Pulmonary artery endothelial cell (primary cell): ENCODE measurements at places on chromosomes 6 and 20. TPM values are rescaled to one million over a fixed set of nuclear protein-coding genes. Genes with fewer than 3 reads are reported as not detected.

DNA sequence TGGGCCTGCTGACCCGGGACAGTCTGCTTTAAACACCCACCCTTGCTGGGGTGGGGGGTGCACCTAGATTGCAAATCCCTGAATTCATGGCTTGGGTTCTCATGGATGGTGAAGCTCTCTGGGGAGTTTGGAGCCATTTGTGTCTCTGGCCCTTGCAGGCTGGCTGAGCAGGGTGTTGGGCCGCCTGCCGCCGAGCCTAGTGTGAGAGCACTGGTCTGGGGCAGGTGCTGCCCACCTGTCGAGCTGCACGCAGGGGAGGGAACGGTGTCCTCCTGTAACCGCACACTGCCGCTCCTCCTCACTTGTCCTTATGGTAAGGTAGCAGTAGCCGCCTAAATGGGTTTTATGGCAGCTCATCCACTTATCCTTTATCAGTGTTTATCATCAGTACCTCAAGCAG is 143.9 kb downstream of the DTNBP1 start:
- no peak for DNase-seq

GRCh38 chr6:52284131-52284459 is 447 bp downstream of the MCM3 start:
- no peak for DNase-seq

GRCh38 chr6:17149571-17149970 is 47.7 kb downstream of the STMND1 start:
- DNase-seq, result no peak

DNA sequence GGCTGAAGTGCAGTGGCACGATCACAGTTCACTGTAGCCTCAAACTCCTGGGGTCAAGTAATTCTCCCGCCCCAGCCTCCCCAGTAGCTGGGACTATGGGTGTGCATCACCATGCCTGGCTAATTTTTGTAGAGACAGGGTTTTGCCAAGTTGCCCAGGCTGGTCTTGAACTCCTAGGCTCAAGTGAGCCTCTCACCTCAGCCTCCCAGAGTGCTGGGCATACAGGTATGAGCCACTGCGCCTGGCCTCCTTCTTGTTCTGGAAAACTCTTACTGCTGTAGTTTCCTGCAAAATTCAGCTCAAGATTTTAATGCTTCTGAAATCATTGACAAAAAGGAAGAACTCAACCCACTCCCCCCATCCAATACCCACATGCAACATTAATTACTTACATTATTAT is 21.9 kb upstream of the KCNG1 start:
- DNase-seq, result no peak

DNA sequence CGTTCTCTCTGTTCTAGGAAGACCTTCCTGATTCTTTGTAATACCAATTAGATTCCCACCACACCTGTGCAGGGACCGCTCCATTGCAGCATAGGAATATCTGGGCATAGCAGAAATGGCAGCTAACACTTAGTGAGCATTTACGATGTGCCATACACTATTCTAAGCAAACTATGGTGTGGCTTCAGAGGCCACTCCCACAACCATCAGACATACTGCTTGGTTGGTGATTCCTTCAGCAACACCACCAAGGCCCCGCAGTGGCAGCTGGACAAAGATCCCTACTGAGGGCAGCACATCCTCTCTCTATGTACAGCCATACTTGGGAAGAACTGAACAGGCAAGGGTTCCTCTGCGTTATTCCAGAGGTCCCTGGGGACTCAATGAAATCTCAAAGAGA is 6.2 kb downstream of the KCNK5 start:
- DNase-seq, result no peak

GRCh38 chr6:89051676-89052075 is 28.9 kb upstream of the PNRC1 start:
- no peak for DNase-seq

The LIN28B gene
- not detected in 2 replicates for total RNA-seq

The ZNF165 gene
- total RNA-seq, result 0.33 and 0.35 TPM in 2 replicates

The PI16 gene
- total RNA-seq, result under 0.01 TPM in 1 of 2 replicates, not detected in the other

The GTSF1L gene
- not detected in 2 replicates for total RNA-seq

The CLPSL1 gene
- total RNA-seq, result not detected in 2 replicates

The TRIM31 gene
- not detected in 2 replicates for total RNA-seq

The BPIFB1 gene
- total RNA-seq, result not detected in 2 replicates

The CCDC170 gene
- total RNA-seq, result 0.04 and 0.20 TPM in 2 replicates

The FAM209B gene
- not detected in 2 replicates for total RNA-seq

The IRAK1BP1 gene
- 3.0 and 4.5 TPM in 2 replicates for total RNA-seq
